ENCODE measurements at places on chromosomes 1 and 21. TPM values are rescaled to one million over a fixed set of nuclear protein-coding genes. Genes with fewer than 3 reads are reported as not detected.

DNA sequence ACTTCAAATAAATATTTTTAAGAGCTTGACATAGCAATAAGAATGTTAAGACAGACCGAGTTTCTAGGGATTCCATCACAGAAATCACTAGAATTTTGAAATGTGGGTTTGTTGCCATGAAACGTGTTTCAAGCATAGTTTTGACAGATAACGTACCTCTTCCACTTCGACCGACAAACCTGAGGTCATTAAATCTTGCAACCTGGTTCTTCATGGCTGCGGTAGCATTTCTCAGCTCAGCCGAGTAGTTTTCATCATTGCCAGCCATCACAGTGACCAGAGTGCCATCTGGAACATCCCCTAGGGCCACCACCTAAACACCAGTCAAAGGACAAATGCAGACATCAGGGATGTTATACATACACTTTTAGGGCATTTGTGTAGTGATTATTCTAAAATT lies 168.7 kb downstream of the RUNX1 start:
- H3K4me1 ChIP-seq, result peaks cover 39% of the 10 kb centered on the region
- H3K27me3 ChIP-seq, result no peaks in the 10 kb centered on the region
- H3K4me3 ChIP-seq, result no peak overlapping the region
- no peak overlapping the region for H3K27ac ChIP-seq

- H3K4me1 ChIP-seq, result no peaks in the 10 kb centered on the region
- no peak overlapping the region for H3K27ac ChIP-seq
- H3K27me3 ChIP-seq, result no peaks in the 10 kb centered on the region
- H3K4me3 ChIP-seq, result no peak overlapping the region
These were observed 37.6 kb upstream of the DPT start for GRCh38 chr1:168766568-168766967.

The SETSIP gene
- not detected for total RNA-seq

- peaks cover 35% of the 10 kb centered on the region for H3K4me1 ChIP-seq
- H3K27ac ChIP-seq, result no peak overlapping the region
- H3K4me3 ChIP-seq, result no peak overlapping the region
- DNase-seq, result no peak
- H3K36me3 ChIP-seq, result peaks cover 23% of the 10 kb centered on the region
- H3K27me3 ChIP-seq, result no peaks in the 10 kb centered on the region
These were observed 3.7 kb upstream of the PEX11B start for GRCh38 chr1:145922266-145922665.

DNA sequence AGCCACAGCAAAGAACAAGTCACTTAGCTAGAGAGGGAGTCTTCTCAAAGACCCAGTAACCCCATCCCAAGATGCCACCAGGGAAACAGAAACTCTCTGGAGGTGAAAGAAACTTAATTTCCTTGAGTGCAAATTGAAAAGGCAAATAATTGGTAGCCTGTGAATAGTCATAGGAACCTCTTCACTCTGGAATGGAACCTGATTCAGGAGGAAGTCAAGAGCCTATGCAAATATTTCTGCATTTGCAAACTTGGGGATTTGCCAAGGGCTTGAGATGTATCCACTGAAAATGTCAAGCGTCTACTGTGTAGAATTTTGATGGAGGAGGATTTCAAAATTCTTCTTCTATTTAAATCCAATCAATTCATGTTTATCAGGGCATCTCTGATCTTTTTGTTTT lies 5.7 kb downstream of the HIVEP3 start:
- peak overlapping the region; percentile 14 for H3K4me3 ChIP-seq
- H3K27ac ChIP-seq, result no peak overlapping the region
- H3K36me3 ChIP-seq, result no peaks in the 10 kb centered on the region
- no peak for DNase-seq
- H3K27me3 ChIP-seq, result no peaks in the 10 kb centered on the region
- peaks cover 46% of the 10 kb centered on the region for H3K4me1 ChIP-seq

The MYOG gene
- not detected for total RNA-seq

DNA sequence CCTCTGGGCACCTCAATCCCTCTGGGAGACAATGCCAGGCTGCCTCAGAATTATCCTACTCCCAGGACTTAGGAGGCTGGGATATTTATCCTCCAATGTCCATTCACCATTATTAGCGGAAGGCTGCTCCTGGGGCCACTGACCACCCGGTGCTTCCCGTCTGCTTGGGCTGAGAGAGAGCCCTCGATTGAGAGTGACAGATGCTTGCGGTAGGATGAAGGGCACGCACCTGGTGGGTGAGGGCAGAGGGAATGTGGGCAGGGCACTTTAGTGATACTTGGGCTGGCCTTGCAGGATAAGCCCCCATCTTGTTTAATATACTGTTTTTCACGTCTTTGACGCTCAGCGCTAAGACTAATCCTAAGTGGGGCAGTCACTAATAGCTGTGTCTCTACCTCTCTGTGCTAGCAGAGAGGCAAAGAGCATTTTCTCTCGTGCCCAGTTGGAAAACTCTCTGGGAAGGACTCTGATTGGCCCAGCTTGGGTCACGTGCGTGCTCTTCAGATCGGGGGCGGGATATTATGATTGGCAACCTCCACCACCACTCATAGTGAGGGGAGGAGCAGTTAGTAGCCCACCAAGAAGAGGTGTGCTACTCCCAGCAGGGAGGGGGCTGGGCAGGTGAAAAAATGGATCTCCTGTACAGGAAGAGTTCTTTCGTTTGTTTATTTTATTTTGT lies 10.6 kb upstream of the PARS2 start:
- no peak overlapping the region for H3K27ac ChIP-seq
- H3K4me1 ChIP-seq, result no peaks in the 10 kb centered on the region
- H3K4me3 ChIP-seq, result no peak overlapping the region
- H3K27me3 ChIP-seq, result no peaks in the 10 kb centered on the region

- no peak for DNase-seq
- H3K4me1 ChIP-seq, result no peaks in the 10 kb centered on the region
- H3K4me3 ChIP-seq, result no peak overlapping the region
- no peaks in the 10 kb centered on the region for H3K36me3 ChIP-seq
- no peaks in the 10 kb centered on the region for H3K27me3 ChIP-seq
- no peak overlapping the region for H3K27ac ChIP-seq
These were observed 120.8 kb downstream of the GREM2 start for GRCh38 chr1:240491156-240491555.

DNA sequence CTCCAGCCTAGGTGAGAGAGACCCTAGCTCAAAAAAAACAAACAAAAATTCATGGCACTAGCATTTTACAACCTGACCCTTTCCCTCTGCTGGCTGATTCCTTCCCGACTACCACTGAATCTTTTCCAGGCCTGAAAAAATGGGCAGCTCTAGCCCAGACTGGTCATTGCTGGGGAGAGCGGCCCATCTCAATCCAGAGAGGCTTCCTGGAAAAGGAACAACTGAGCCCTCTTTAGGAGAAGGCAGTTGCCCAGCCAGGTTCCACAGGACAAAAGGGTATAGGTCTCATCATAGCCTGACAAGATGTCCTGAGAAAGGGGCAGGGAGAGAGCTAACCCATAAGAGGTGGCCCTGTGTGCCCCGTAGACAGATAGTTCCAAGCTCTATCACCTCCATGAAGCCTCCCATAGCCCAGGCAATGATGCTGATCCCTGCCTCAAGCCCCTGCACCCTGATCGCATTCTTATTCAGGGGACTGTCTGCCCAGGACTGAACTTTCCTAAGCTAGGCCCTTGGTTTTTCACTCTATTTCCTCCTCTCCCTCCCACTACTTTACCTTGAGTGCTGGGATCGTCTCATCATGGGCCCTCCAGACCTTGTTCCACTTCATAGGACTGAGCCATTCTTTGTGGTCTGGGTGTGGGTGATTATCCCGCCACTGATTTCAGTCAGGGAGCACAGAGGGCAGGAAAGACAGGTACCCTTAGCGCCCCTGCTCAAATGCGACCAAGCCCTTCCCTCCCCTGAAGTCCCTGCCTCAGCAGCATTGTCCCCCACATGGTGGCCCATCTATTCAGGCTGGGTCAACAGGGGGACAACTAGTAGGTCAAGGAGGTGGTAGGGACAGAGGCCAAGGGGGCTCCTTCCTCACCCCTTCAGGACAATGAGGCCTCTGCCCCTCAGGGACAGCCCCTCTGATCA lies 18.2 kb downstream of the RHBG start:
- no peak overlapping the region for H3K27ac ChIP-seq
- no peak for DNase-seq
- H3K4me3 ChIP-seq, result no peak overlapping the region
- H3K4me1 ChIP-seq, result peaks cover 5% of the 10 kb centered on the region
- H3K27me3 ChIP-seq, result peaks cover 3% of the 10 kb centered on the region
- no peaks in the 10 kb centered on the region for H3K36me3 ChIP-seq

- H3K4me1 ChIP-seq, result no peaks in the 10 kb centered on the region
- DNase-seq, result no peak
- H3K27ac ChIP-seq, result no peak overlapping the region
- H3K36me3 ChIP-seq, result no peaks in the 10 kb centered on the region
- no peaks in the 10 kb centered on the region for H3K27me3 ChIP-seq
- no peak overlapping the region for H3K4me3 ChIP-seq
These were observed 54.8 kb downstream of the SIPA1L2 start for GRCh38 chr1:232574889-232575762.

The TNNT2 gene
- not detected for total RNA-seq

DNA sequence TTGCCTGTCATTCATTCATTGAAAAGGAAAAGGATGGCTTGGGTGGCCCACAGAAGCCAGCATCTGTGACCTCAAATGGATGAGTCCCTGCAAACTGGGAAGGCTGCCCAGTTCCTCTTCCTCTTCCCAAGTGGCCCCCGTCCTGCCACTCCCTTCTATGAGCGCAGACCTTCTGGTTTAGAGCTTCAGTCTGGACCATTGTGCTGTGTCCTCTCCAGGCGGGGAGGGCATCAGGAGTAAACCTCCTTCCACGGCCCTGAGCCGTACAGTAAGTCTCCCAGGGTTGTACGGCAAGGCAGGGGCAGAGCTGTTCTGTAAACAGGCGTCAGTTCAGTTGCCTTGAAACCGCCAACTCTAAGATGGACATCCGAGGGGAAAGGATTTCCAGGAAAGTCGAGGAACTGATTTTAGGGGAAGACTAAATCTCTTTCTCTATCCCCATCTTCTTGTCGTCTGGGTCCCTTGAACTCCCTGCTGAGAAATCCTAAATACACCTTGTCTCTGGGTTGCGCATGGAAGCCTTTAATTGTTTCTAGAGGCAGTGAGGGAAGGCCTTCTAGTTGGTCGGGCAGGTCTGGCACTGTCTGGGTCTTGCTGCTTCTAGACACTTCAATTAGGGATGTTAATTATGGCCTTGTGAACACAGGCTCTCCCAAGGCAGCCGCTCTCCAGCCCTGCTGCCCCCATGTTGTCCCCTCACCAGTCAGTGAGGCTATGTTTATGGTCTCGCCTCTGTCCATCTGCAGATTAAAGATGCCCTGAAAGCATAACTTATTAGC lies 22.1 kb downstream of the SOX13 start:
- H3K27ac ChIP-seq, result no peak overlapping the region
- H3K4me3 ChIP-seq, result no peak overlapping the region

GRCh38 chr1:34378968-34379856 lies 202.5 kb downstream of the C1orf94 start:
- no peak for DNase-seq
- H3K27ac ChIP-seq, result no peak overlapping the region
- no peak overlapping the region for H3K4me3 ChIP-seq
- H3K36me3 ChIP-seq, result no peaks in the 10 kb centered on the region
- H3K27me3 ChIP-seq, result peaks cover 12% of the 10 kb centered on the region
